ENCODE measurements at places on chromosomes 5 and 9. TPM values are rescaled to one million over a fixed set of nuclear protein-coding genes. Genes with fewer than 3 reads are reported as not detected.
A peak's percentile ranks its signal among the peaks of the same experiment; 100 is the strongest.

SLC23A1 gene
- not detected for total RNA-seq

SLC34A1 gene
- total RNA-seq: not detected

SPATA31C1 gene
- not detected for total RNA-seq

PCDHB15 gene
- 10.5 TPM for total RNA-seq

IL6ST gene
- 190 TPM for total RNA-seq

GAS1 gene
- 26.3 TPM for total RNA-seq

SPINK4 gene
- total RNA-seq: not detected

ACSL6 gene
- total RNA-seq: 3.9 TPM

RASGEF1C gene
- not detected for total RNA-seq

DNA sequence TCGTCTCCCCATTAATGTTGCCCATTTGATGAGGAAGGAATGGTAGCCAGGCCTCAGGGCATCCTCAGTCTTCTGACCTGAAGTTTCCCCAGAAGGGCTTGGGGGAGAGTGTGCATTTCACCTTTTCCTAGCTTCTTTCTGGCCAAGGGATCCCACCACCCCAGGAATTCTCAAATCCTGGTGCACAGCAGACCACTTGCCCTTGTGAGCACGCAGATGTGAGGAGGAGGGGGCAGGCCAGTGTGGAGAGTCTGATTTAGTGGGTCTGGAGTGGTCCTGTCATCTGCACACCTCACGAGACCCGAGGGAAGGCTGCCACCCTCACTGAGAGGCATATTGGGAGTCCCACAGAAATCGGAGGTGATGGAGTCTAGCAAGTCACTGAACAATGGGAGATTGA, 64.3 kb downstream of the CXXC5 start:
- peaks cover 12% of the 10 kb centered on the region for H3K4me1 ChIP-seq
- no peak for DNase-seq
- H3K36me3 ChIP-seq: no peaks in the 10 kb centered on the region

DNA sequence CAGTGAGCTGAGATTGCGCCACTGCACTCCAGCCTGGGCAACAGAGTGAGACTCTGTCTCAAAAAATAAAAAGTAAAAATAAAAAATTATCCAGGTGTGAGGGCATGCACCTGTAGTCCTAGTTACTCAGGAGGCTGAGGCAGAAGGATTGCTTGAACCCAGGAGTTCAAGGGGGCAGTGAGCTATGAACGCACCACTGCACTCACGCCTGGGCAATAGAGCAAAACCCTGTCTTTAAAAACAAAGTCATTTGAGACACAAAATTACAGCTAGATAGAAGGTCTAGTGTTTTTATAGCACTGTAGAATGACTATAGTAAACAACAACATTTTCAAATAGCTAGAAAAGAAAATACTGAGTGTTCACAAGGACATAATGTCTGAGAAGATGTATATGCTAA, 16.4 kb downstream of the IL4 start:
- no peaks in the 10 kb centered on the region for H3K27me3 ChIP-seq
- peaks cover 16% of the 10 kb centered on the region for H3K36me3 ChIP-seq
- H3K4me1 ChIP-seq: no peaks in the 10 kb centered on the region

GRCh38 chr5:158849219-158849791, 250.4 kb downstream of the EBF1 start:
- H3K4me3 ChIP-seq: no peak overlapping the region
- H3K36me3 ChIP-seq: no peaks in the 10 kb centered on the region
- no peak for DNase-seq
- no peak overlapping the region for H3K27ac ChIP-seq

GRCh38 chr9:15253197-15253596, 53.8 kb downstream of the TTC39B start:
- no peaks in the 10 kb centered on the region for H3K36me3 ChIP-seq
- H3K27me3 ChIP-seq: no peaks in the 10 kb centered on the region
- H3K27ac ChIP-seq: no peak overlapping the region
- no peak overlapping the region for H3K4me3 ChIP-seq
- H3K4me1 ChIP-seq: peaks cover 15% of the 10 kb centered on the region
- DNase-seq: no peak

GRCh38 chr5:118236108-118236849, 752.1 kb downstream of the DTWD2 start:
- H3K4me1 ChIP-seq: no peaks in the 10 kb centered on the region
- no peak overlapping the region for H3K4me3 ChIP-seq
- no peaks in the 10 kb centered on the region for H3K36me3 ChIP-seq
- no peaks in the 10 kb centered on the region for H3K27me3 ChIP-seq

DNA sequence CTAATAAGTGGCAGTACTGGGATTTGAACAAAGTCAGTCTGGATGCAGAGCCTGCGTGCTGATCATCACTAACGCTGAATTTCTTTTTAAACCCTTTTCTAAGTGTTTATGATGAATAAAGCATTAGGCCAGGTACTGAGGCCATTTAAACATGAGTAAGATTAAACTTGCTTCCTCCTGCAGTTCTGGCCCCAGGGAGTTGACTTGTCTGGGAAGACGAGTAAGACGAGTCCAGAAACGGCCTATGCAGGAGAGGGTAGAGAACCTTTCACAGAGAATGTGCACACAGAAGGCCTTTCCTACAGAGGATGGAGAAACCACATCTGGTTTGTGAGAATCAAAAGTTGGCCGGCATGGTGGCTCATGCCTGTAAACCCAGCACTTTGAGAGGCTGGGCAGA, 42.9 kb downstream of the SPRY4 start:
- peaks cover 23% of the 10 kb centered on the region for H3K4me1 ChIP-seq
- no peaks in the 10 kb centered on the region for H3K27me3 ChIP-seq
- H3K36me3 ChIP-seq: no peaks in the 10 kb centered on the region
- DNase-seq: no peak

GRCh38 chr9:93645149-93645889, 68.9 kb downstream of the PHF2 start:
- no peaks in the 10 kb centered on the region for H3K4me1 ChIP-seq
- no peak overlapping the region for H3K4me3 ChIP-seq
- no peaks in the 10 kb centered on the region for H3K27me3 ChIP-seq
- H3K27ac ChIP-seq: no peak overlapping the region
- no peaks in the 10 kb centered on the region for H3K36me3 ChIP-seq

DNA sequence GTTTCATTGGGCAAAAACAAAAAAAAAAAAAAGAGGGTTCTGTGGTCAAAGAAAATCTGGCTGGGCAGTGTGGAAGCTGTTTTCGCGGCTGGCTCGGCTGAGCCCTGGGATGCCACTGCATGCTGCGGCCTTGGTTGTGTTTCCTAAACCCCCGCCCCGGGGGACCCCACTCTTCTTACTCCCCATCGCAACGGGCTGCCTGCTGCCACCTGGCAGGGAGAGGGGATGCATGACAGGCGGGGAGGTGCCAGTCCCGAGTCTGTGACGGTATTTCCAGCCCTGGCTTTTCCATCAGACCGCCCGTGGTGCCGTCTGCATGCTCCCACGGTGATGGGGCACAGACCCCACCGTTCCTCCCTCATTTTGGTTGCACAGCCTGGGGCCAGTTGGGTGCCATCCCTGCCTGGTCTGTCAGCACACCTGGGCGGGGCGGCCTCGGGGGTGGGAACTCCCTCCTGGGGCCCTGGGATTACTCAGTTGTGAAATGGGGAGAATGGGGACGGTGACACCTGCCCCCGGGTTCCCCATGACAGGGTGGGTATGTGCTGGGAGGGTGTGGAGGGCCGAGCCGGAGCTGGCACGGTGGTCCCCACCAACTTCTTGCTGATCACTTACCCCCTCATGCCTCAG, 101.0 kb downstream of the RXRA start:
- H3K27me3 ChIP-seq: no peaks in the 10 kb centered on the region
- no peaks in the 10 kb centered on the region for H3K36me3 ChIP-seq
- H3K4me1 ChIP-seq: peaks cover 40% of the 10 kb centered on the region
- no peak overlapping the region for H3K4me3 ChIP-seq
- DNase-seq: no peak

- no peak overlapping the region for H3K4me3 ChIP-seq
- H3K27me3 ChIP-seq: no peaks in the 10 kb centered on the region
- DNase-seq: no peak
- H3K27ac ChIP-seq: no peak overlapping the region
Measured at GRCh38 chr9:10785255-10785654, 172.5 kb upstream of the PTPRD start.

DNA sequence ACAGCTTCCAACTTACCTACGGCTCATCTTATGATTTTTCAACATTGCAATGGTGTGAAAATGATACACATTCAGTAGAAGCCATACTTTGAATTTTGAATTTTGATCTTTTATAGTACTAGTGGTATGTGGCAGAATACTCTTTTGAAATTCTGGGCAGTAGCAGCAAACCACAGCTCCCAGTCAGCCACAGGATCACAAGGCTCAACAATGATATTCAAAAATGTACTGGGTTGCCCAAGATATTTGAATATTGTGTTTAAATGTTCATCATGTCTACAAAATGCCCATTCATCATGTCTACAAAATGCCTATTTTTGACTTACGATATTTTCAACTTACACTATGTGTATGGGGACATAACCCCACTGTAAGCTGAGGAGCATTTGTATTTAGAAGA, 81.3 kb upstream of the PRR16 start:
- no peaks in the 10 kb centered on the region for H3K27me3 ChIP-seq
- no peaks in the 10 kb centered on the region for H3K36me3 ChIP-seq
- no peak for DNase-seq
- H3K4me3 ChIP-seq: no peak overlapping the region
- H3K27ac ChIP-seq: no peak overlapping the region
- H3K4me1 ChIP-seq: no peaks in the 10 kb centered on the region

GRCh38 chr5:171524466-171524865, 105.0 kb downstream of the FGF18 start:
- H3K27me3 ChIP-seq: no peaks in the 10 kb centered on the region
- H3K27ac ChIP-seq: peak overlapping the region; percentile 4
- no peak overlapping the region for H3K4me3 ChIP-seq
- H3K4me1 ChIP-seq: peaks cover 30% of the 10 kb centered on the region

DNA sequence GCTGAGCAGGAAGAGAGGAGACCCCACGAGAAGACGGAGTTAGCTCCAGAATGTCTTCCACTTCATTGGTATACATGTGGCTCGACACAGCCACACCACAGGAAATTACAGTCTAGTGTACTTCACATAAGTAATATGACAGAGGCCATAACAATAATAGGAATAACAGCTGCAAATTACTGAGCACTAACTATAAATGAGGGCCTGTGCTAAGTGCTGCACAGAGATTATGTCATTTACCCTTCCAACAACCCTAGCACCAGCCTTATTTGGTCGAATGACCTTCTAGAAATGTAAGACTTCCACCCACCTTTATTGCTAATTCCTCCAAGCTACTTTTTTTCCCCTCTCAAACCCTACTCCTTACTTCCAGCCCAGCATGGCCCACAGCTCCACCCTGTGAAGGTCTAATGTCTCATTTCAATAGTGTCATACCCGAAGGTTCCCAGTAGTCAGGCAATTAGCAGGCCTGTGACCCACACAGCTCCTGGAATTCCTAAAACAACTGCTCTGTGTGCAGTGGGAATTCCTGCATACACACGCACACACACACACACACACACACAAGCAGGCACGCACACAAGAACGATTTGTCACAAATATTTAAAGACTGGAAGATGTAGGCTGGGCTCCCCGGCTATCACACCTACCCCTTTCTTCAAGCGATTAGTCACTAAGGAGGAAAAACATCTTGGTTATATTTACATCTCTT, 134.5 kb downstream of the FRMD3 start:
- H3K27me3 ChIP-seq: no peaks in the 10 kb centered on the region
- H3K36me3 ChIP-seq: no peaks in the 10 kb centered on the region
- peaks cover 20% of the 10 kb centered on the region for H3K4me1 ChIP-seq

GRCh38 chr9:68678430-68678829, 26.6 kb upstream of the PIP5K1B start:
- H3K4me1 ChIP-seq: peaks cover 4% of the 10 kb centered on the region
- no peaks in the 10 kb centered on the region for H3K36me3 ChIP-seq
- H3K4me3 ChIP-seq: no peak overlapping the region
- no peak for DNase-seq

All from heart right ventricle (tissue), 16 donors.